WERI-Rb-1 (cell line): ENCODE measurements at places on chromosomes 5 and 9.
A peak's percentile ranks its signal among the peaks of the same experiment; 100 is the strongest.

DNA sequence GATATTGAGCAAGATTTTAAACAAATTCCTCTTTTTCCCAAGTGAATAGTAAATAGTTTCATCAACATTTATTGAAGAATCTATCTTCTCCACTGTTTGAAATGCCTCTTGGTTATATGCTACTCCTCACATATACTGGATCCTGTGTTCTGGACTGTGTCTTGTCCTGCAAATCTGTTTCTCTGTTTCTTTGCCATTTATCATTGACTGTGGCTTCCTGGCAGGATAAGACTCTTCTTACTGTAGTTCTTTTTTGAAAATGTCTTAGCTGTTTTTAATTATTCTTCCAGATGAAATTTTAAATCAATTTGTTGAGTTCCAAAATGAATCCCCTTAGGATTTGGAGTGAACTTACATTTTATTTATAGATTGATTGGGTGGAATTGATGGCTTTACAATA lies 27.8 kb downstream of the RALGPS1 start:
- no peak for DNase-seq

DNA sequence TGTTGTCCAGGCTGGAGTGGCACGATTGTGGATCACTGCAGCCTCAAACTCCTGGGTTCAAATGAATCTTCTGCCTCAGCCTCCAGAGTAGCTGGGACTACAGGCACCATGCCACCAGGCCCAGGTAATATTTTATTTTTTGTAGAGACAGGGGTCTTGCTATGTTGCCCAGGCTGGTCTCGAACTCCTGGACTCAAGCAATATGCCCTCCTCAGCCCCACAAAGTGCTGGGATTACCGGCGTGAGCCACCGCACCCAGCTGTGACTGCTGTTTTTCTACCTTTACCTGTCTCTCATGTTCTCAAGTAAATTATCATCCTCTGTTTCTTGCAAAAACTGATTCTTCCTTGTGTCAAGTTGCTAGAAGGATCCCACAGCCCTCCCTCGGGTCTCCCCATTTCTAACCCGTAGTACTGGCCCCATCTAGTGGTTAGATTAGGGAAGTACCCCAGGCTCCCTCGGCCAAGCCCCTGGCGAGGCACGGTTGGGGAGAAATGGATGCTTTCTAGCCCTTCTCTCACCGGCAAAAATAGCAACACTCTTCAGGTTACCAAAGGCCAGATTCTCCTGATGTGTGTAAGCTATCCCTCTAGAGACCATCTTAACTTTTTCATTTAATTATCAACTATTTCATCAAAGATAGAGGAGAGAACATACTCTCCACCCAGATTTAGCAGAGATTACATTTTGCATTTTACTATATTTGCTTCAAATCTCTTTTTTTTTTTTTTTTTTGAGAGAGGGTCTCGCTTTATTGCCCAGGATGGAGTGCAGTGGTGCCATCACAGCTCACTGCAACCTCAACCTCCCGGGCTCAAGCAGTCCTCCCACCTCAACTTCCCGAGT lies 19.2 kb upstream of the TOR1B start:
- DNase-seq: peak; percentile 86

- peak; percentile 87 for DNase-seq
Measured at GRCh38 chr5:149828161-149829011, 98.3 kb downstream of the PPARGC1B start.

DNA sequence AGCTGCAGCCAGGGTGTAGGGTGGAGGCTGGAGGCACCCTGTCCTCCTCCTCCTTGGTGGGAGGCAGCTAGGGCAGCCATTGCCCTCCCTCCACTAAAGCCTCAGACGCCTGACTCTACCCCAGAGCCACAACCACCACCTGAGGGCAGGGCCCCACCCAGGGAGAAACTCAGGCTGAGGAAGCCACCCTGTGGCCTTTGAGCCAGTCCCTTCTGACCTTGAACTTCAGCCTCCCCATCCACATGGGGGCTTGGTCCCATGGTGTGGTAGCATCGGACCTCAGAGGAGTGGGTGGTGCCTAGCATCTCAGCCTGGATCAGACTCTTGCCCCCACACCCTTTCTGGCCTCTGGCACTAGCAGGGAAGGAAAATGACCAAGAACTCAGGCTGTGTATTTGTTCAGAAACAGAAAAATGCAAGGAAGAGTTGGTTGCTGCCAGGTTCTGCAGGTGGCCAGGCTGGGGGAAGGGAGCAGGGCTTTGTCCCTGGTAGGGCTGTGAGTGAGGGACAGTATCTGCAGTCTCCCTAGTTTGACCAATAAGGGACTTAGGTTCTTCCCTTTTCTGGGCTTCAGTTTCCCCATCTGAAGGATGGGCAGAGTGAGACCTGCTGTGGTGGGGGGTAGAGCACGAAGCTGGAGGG lies 3.2 kb downstream of the DAB2IP start:
- no peak for DNase-seq

DNA sequence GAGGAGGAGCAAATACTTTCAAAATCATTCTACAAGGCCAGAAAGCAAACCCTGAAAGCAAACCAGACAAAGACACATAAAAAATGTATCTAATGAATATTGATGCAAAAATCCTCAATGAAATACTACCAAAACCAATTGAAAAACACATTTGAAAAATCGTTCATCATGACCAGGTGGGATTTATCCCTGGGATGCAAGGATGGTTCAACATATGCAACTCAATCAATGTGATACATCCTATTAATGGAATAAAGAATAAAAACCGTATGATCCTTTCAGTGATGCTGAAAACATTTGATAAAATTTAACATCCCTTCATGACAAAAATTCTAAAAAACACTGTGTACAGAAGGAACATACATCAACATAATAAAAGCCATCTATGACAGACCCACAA lies 337.6 kb downstream of the NNT start:
- no peak for DNase-seq

DNA sequence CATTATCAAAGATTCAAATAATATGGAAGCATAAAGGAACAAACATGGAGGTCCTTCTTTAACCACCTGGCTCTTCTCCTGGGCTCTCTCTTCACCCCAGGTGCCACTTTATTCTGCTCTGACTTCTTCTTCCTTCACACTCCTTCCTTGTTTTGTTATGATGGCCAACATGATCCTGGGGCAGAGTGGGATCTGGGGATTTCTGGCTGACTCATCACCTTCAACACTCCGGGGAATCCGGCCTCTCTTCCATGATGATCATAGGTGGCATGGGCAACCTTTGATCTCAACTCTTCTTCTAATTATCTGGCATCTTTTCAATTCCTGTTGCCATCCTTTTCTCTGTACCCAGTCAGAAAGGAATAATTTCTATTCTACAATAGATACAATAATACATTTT lies 62.1 kb upstream of the TRPC7 start:
- DNase-seq: no peak

GRCh38 chr9:38482918-38483592 lies 58.8 kb upstream of the IGFBPL1 start:
- no peak for DNase-seq
